NCI-H510A treated with DMSO at 0.1 percent for 48 hours (cell line): ENCODE measurements at places on chromosomes 13 and 19.

GRCh38 chr13:78700121-78700910, 41.4 kb upstream of the OBI1 start:
- no peak for DNase-seq

GRCh38 chr13:107864543-107865317, 350.6 kb downstream of the LIG4 start:
- DNase-seq, result peak; percentile 65

- DNase-seq, result no peak
These were observed 203.6 kb downstream of the DACH1 start for GRCh38 chr13:71663431-71663830.

GRCh38 chr13:36344886-36345437, 1.2 kb downstream of the SPART start:
- DNase-seq, result peak; percentile 26

- DNase-seq, result no peak
These were observed 79.4 kb upstream of the MCF2L start for GRCh38 chr13:112889351-112890290.

DNA sequence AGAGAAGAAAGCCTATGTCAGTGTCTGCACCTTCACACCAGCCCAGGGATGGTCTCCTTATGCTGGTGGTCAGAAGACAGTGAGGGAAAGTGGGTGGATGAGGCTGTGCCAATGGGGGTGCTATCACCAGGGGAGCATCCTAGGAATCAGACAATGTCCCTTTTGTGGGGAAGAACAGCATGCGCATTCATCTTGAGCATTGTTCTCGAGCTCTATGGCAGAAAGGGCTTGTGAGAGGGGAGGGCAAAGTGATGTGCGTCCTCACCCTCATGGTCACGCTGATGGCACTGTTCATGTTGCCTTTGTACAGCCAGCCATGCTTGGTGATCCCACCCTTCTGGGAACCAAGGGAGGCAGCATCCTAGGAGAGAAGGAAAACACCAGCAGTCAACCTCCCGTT, 56.1 kb downstream of the DOCK9 start:
- no peak for DNase-seq

- no peak for DNase-seq
These were observed 3.8 kb downstream of the TNNT1 start for GRCh38 chr19:55145232-55145631.

GRCh38 chr19:4682417-4683200, 12.5 kb upstream of the MYDGF start:
- no peak for DNase-seq

DNA sequence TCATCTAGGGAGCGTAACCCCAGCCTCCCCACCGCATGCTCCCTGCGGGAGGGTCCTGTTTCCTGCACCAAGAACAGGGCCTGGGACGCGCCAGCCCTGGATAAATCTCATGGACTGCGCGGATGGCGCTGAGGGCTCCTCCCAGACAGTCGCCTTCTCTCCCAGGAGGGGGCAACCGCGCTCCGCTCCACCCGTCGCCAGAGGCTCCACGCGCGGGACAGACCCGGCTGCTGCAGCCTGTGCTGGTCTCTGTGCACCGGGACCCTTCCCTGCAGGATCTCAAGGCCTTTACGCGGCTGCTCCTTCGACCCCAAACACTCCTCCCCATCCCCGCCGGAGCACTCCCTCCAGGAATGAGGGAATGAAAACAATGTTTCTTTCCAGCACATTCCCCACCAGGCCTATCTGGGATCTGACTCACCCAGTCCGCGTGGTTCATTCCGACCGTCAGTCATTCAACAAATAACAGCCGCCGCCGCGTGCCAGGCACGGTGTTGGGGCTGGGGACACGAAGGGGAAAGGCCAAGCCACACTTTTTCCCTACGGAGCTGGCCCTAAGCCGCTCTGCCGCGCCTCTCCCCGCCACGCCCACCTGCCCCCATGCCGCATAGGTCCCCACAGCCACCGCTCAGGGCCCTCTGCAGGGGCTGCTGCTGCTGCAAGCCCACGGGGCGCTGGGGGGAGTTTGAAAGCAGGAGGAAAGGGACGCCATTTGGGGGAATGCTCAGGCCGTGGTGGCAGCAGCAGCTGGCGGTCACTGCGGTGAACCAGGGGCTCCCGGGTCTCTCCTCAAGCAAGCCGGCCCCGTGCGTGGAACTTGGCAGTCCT, 6.0 kb downstream of the PNMA8B start:
- no peak for DNase-seq

DNA sequence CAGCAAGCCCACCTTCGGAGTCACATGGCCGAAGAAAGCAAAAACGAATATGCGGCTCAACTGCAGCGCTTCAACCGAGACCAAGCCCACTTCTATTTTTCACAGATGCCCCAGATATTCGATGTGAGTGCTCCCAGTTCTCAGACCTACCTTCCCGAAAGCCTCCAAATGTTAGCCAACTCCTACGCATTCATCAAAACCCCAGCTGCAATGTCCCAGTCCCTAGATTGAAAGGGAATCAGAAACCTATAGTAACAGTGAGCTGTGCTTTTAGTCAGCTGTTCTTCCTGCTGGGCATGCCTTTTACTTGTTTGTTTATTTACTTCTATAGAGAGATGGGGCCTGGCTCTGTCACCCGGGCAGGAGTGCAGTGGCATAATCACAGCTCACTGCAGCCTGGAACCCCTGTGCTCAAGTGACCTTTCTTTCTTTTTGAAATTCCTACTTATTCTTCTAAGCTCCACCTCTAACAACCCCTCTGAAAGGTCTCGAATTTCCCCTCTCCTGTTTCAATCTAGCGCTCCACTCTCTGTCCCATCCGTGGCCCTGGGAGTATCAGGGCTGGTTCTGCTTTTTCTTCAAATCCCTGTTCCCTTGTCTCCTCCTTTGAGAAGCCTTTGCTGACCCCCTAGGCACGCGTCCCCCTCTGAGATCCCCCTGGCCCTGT, 4.4 kb downstream of the TRIP10 start:
- no peak for DNase-seq

GRCh38 chr13:44422755-44423643, 49.4 kb downstream of the SERP2 start:
- no peak for DNase-seq

GRCh38 chr13:43293986-43294385, 270.6 kb downstream of the DNAJC15 start:
- no peak for DNase-seq

DNA sequence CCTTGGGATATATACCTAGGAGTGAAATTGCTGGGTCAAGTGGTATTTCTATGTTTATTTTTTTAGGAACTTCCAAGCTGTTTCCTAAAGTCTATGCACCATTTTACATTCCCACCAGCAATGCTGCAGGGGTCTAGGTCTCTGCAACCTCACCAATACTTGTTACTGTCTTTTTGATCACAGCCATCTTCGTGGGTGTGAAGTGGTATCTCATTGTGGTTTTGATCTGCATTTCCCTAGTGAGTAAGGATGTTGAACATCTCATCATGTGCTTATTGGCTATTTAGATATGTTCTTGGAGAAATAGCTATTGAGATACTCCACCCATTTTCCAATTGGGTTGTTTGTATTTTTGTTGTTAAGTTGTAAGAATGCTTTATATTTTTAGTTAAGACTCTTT, 2.7 kb downstream of the OR10H2 start:
- DNase-seq, result no peak

DNA sequence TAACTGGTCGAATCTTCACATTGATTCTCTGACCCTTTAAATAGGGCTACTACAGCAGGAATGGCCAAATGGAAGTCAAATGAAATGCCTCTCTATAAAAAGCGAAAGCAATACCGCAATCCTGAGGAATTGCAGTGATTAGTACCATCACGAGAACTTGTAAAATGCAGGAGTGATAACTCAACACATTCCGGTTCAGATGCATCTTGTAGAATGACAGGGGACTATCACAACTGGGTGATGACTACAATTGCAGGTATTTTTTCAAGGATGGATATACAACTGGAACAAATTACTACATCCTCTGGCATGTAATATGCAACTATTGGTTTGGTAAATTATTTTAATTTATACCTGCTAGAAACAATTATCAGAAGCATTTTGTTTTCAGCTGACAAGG, 140.4 kb downstream of the PCDH20 start:
- DNase-seq, result no peak

- DNase-seq, result no peak
These were observed 3.5 kb downstream of the PTGER1 start for GRCh38 chr19:14471436-14472187.

- peak; percentile 51 for DNase-seq
These were observed 13.5 kb downstream of the DPF1 start for GRCh38 chr19:38210458-38210987.

DNA sequence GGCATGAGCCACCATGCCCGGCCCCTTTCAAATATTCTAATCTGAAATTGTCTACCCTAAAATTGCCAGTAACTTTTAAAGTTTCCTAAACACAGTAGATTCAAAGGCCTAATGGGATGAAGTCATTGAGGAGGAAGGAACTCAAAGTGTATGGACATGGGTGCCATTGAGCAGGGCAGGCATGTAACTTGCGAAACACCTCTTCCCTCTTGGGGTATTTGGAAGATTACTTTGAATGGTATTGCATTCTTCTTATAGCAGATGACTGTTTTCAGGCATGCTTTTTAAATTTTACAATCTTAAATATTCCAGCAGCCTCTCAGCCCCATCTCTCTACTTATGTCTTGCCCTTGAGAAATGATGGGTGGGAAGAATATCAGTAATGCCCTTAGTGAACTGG, 21.0 kb downstream of the TM9SF2 start:
- no peak for DNase-seq

DNA sequence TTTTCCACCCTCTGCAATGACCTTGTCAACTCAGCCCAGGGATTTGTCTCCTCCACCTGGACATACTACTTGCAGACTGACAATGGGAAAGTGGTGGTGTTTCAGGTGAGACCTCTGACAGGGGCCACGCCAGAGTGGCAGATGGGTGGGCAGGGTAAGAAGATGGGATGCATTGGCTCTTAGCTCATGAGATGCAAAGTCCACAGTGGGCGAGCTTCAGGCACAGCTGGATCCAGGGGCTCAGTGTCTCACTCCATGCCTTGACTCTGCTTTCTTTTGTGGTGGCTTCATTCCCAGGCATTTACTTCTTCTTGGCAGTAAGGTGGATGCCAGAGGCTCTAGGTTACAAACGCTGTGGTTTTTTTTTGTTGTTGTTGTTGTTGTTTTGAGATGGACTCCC, 3.4 kb downstream of the TMEM59L start:
- no peak for DNase-seq

- no peak for DNase-seq
These were observed 6.9 kb upstream of the RETN start for GRCh38 chr19:7661744-7662538.
